Caco-2 (cell line): ENCODE measurements at places on chromosomes 4 and X.

- DNase-seq, result no peak
These were observed 2.8 kb upstream of the IL21 start for GRCh38 chr4:122623637-122624166.

DNA sequence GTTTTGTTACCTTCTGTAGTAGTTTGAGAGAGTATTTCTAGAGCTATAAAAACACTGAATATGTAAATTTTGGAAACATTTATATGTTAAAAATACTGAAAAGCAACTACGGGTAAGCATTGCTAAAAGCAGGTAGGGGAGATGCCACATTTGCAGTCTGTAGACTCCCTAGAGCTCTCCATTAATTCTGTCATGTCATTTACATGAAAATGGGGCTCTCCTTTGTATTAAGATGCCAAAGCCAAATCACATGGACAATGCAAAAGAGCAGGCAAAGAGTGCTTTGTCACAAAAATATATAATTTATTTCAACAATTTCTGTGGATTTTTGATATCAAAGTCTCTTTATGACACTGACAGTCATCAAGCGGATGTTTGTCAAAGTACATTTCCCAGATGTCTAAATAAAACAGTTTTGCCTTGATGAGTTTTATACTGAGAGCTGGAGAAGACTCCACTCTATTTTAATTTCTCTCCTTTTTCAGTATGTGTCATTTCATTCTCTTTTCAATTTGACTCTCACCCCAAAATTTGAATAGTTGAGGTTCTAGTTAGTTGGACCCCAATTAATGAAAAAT, 51.8 kb downstream of the LDB2 start:
- DNase-seq, result no peak

- no peak for DNase-seq
These were observed 135.0 kb downstream of the AWAT2 start for GRCh38 chrX:69914781-69915180.

DNA sequence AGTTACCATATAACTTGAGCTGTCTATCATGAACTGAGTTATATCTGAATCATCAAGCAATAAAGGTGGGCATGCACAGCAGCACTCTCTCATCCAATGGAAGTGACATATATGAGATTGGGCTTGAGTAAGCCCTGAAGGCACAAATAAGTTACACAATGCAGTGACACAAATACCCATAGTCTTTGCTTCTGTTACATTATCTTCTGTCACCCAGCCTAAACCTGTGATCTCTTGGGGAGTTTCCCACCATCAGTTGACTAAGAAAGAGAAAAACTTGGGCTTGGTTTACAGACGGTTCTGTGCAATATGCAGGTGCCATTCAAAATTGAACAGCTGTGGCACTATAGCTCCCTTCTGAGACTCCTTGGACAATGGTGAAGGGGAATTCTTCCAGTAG, 138.8 kb upstream of the IL15 start:
- no peak for DNase-seq

GRCh38 chr4:107619066-107619465, 101.0 kb downstream of the PAPSS1 start:
- DNase-seq, result no peak

GRCh38 chr4:150323406-150324325, 245.4 kb downstream of the DCLK2 start:
- DNase-seq, result no peak

DNA sequence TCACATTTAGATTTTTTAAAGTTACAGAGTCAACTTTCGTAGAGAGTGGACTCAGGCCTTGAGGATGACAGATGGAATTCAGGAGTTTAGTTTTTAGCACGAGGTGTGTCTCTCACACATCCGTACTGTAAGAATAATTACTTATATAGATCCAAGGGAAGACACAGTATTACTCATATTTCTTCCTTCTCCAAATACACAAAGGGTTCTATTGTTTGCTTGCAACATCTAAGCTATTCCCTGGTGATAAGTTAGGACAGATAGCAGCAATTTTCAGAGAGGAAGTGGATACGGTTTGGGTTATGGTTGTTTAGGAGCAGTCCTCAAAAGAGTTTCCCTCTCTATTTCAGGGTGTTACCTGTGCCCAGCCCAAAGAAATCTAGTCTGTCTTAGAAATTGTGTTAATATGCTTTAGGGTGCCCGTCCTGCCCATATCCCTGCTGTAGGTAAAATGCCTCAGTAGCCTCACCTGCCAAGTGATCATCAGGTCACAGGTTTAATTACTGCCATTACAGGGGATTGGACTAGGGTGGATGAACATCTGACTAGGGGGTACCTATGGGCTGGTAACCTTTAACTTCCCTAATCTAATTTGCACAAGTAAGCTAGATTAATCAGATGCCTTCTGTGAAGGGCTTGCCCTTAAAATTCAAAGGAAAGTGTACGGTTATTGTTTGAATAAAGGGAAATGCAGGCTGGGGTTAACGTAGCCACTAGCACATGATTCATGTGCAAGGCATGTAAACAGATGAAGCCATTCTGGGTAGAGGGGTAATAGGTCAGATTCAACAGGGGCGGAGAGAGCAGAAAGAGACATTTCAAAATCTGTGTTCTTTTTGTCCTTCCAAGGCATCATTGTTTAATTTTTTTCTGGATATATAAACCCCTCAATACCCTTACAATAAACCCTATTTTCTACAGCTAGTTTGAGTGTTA, 8.7 kb upstream of the PPP3CA start:
- DNase-seq, result peak; percentile 63

GRCh38 chr4:44522761-44523445, 74.3 kb upstream of the KCTD8 start:
- no peak for DNase-seq

- DNase-seq, result no peak
These were observed 19.8 kb downstream of the CENPVL3 start for GRCh38 chrX:51598899-51599298.

- DNase-seq, result no peak
These were observed 35.0 kb downstream of the QDPR start for GRCh38 chr4:17476853-17477252.

DNA sequence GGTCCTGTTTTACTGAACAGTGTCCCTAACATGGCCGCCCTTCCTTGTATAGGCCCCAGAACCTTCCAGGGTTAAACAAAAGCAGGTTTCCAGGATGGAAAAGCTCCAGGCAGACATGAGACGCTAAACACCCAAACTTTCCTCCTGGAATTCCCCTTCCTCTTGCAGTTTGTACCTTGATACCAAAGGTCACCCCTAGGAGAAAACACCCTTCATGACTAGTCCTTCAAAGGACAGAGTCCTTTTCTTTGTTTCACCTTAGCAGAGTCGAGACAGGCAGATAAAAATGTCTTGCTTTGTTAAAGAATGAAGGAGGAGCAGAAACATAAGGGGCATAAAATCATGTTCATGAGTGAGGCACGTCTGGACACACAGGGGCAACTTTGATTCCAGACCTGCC, 247.5 kb downstream of the BCOR start:
- DNase-seq, result no peak

- no peak for DNase-seq
These were observed 4.2 kb upstream of the NYX start for GRCh38 chrX:41442824-41443550.

DNA sequence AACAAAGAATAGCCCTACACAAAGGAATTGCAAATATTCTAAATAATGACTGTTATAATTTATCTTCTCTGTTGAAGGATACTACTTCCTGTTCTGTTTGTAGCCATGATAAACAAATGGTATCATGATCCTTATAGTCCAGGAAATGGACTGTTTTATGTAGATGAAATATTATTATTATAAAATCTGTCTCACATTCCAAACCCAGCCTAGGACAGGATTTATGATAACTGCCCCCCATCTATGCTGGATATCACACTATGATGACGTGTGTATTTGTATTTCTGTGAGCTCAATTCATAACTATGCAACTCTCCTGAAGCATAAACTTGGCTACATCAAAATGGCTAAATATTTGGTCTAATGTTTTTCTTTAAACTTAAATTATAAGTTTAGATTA, 21.3 kb downstream of the DMD start:
- no peak for DNase-seq

- DNase-seq, result no peak
These were observed 15.2 kb upstream of the GALNT7 start for GRCh38 chr4:173153445-173153844.

- no peak for DNase-seq
These were observed 2.9 kb downstream of the GRIA2 start for GRCh38 chr4:157223456-157223855.

GRCh38 chr4:150280081-150280895, 202.0 kb downstream of the DCLK2 start:
- no peak for DNase-seq

DNA sequence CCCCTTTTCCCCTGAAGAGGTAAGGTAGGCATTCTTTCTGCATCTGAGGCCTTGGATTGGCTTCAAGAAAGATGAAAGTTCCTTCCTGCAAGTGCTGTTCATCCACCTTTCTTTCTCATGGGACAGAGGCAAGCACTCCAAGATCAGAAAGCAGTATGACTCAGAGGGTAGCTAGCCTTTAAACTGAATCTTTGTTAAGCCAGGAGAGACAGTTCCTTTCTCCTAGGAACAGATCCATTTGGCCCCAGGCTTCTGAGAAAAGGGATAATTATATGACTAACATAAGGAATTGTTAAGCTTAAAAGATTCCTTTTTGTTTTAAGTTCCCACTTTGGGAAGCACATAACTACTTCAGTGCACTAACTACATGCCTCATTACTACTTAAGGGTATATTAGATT, 192.0 kb downstream of the PPP3CA start:
- no peak for DNase-seq

DNA sequence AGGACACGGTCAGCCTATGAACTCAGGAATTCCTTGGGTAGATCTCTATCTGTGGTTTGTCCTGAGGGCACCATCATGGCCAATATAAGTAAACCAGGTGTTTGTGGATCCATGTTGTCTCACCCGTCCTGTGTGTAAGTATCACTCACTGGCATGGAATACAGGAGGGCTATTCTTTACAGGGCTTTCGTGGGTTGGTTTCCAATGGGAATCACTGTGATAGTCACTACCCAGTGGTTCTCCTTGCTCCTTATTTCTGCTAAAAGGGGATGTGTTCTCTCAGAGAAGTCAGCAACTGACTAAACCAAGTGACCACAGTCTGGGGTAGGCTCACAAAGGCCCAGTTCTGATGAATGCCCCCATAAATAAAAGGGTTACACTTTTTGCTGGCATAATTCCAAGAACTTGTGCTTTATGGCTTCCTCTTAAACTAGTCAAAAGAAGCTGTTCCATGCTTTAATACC, 236.7 kb upstream of the JADE1 start:
- no peak for DNase-seq

GRCh38 chr4:126954537-126955291, 678.0 kb upstream of the INTU start:
- no peak for DNase-seq

DNA sequence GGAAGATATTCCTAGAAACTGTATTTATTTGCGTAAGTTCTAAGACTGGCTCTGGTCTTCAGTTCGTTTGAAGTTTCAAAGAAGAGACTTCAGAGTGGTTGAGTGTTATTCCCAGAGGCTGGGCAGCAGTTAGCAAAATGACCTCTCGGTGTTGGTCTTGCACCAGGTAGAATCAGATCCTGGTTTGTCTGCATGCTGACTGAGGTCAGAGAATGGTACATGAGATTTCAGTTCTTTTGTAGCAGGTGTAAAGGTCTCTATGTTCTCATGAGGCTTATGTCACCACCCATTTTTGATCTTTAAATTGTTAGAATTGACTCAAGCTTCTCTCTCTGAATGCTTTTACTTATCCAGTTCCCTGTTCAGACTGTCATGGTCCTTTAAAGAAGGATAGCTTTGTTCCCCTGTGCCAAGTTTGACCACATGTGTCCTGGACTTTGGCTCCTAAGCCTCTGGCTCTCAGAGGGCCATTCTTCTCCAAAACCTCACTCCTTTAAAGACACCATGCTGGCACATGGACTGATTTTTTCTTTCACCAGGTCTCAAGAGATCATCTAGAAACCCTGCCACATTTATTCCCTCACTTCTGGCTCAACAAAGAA, 355.8 kb upstream of the BOD1L1 start:
- DNase-seq, result no peak

- DNase-seq, result no peak
These were observed 93.2 kb downstream of the EFNB1 start for GRCh38 chrX:68922013-68922412.
